ENCODE measurements at places on chromosomes 6 and 20.

DNA sequence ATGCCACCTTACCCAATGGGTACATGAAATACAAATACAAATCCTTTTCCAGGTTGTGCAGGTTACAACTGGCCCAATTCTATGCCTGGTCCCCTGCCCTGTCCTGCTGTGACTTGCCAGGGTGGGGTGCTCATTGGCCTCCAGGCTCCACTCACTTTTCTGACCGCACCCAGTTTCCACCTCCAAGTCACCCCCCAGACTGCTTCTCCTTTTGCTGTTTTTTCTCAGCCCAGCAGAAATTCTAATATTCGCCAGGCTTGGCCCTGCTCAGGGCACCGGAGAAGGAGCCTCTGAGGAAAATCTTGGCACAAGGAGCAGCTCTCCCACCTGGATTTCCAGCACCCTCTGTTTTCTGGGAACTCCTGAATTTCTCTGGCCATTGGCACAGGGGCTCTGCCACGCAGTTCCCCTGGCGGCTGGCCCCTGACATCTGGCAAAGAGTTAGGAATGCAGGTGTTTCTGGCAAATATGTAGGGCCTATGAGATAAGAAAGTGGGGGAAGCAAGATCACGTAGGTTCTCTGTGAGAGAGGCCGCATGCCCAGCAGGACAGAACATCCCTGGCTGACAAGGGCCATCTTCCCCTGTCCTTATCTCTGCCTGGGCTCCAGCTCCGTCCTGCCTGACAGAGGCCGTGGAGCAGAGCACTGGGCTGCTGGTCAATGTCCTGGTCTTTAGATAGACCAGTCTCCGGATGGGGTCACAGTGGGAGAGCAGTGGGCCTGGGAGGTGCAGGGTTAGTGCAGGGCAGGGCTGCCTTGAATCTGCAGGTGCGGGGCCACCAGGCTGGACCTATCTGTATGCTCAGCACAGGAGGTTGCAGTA is 2.9 kb upstream of the RAET1E start:
- DNase-seq: no peak

DNA sequence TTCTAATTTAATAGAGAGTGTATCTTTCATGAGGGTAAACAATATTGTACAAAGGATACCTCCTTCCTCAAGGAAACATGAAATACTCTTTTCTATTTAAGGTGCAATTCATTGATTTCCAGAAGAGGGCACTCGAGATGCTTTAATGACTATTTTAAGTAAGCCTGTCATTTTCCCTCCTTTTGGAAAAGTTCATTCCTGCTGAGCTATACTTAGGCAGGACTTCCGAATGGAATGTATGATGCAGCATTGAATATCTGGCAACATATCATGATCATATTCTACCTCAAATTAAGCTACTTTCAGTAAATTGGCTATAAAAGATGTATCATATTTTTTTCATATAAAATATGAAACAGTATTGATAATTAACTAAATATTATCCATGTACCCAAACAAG is 5.0 kb downstream of the DST start:
- peak; percentile 38 for DNase-seq

DNA sequence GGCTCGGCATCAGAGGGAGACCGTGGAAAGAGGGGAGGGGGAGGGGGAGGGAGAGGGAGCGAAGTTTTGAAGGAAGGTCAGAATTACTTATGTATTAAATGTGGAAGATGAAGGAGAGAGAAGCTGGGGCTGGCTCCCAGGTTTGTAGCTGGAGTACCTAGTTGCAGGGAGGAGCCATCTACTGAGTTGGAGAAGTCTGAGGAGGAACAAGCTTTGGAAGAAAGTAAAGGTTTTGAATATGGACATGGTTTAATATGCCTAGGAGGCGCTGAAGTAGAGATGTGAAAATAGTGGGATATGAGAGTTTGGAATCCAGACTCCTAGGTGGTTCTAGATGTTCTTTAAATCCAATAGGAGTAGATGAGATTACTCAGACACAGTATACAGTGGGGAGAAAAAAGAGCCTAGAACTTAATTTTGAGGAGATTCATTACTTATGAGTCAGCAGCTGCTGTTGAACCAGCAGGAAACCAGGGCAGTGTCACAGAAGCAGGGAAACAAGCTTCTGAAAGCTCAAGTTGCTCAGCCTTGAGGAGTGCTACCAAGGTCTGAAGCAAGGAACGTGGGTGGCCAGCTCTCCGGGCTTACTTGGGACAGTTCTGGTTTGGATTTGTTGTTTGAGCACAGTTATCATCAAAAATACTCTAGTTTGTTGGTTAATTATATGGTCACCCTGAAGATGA is 149.3 kb downstream of the UTRN start:
- no peak for DNase-seq

DNA sequence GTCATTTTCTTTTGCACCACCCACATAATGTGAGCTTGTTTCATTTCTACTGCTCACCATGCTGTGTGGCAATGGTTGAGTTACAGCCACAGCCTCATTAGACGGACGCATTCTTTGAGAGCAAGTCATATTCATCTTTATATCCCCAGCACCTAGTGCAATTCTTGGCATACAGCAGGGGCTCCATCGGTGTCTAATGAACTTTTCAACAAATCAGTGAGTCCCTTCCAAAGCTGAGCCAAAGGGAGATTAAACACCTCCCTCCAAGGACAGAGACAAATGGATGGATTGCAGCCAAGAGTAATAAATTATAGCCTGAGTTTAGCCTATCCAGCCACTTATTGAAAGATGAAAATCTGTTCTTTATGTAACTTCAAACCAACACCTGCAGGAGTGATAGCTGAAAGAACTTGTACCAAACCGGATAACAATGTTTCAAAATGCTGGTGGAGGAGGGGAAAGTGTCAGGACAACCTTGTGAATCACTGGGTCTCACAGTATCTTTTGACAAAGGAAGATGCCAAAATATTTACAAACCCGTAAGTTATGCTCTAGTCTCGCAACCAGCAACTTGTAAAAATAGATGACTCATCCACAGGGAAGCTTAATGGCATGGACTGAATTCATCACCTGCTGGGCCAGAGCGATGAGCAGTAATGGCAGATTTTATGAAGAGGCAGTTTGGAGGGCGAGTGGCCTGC is 139.0 kb downstream of the PXDC1 start:
- peak; percentile 52 for DNase-seq

DNA sequence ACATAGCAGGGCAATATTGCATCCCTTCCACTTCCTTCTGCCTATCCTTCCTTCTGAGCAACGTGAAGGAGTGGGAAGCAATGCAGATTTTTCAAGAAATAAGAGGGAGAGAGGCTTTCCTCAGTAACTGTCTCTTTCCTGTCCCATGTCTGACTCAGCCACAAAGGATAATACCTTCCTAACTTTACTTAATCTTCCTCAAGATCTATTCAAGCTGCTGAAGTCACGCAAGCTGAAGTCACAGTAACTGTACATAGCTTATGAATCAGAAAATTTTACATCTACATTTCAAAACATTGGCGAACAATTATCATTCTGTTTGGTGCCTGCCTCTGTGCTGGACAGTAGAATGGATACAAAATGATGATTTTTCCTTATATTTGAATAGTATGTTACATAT is 86.4 kb upstream of the POU3F2 start:
- DNase-seq: no peak

GRCh38 chr20:1467355-1468116 is 887 bp upstream of the NSFL1C start:
- DNase-seq: no peak

- DNase-seq: no peak
Measured at GRCh38 chr6:166927240-166927934, 29.0 kb downstream of the RNASET2 start.

- DNase-seq: no peak
Measured at GRCh38 chr6:55714831-55715230, 135.8 kb upstream of the HMGCLL1 start.

GRCh38 chr20:19449051-19449450 is 236.6 kb downstream of the SLC24A3 start:
- DNase-seq: no peak

DNA sequence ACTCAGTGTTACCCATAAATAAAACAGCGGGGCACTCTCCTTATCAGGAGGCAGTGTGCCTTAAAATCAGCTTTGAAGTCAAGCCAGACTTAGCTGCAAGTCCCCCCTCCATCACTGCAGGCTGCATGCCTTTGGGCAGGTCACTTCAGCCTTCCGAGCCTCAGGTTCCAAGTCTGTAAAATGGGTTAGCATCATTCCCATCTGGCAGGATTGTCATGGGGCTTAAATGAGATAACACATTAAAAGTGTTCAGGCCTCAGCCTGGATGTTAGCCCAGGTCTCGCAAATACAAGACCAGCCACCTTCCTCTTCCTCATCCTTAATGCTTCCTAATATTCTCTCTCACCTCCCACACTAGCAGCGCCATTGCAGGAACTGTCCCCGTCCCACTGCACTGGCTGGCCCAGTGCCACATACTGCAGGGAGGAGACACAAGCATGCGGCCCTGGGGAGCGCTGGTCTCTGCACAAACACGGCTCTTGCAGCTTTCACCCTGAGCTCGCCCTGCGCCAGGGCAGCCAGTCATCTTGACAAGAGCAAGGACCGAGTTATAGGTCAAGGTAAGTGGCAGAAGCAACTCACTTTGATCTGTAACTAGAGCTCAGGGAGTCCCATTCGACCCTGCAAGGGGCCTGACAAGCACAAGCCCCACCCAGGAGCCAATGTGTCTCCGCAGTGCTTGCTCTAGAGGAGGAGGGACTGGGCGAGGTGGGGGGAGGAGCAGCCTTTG is 564.6 kb upstream of the AGPAT4 start:
- DNase-seq: no peak

DNA sequence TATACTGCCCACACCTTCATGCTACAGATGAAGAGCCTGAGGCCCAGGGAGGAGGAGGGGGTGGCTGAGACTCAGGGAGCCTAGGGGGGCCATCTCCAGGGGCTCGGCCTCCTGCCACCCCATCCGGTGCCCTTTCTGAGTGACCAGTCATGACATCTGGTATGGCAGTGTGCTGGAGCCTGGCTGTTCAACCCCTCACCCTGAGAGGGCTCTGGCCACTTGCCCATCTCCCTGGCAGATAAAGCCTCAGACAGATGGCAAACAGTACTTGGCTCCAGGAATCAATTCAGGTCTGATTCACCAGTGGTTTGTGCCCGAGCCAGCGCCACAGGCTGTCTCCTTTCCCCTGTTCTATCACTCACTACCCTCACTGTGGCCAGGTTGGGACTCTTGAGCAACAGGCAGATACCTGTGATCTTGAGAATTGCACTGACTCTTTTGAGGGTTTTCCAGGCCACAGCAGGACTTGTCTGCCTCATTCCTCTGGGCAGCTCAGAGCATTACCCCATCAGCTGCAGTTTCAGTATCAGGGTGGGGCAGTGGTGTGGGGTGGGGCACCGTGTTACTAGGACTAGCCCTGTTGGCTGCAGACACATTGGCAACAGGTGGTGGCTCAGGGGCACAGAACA is 22.8 kb downstream of the SRSF3 start:
- no peak for DNase-seq

GRCh38 chr6:74964871-74965441 is 240.9 kb downstream of the COL12A1 start:
- no peak for DNase-seq

GRCh38 chr6:127272576-127272975 is 5.9 kb downstream of the RNF146 start:
- DNase-seq: no peak
